ENCODE measurements at places on chromosomes 5 and 9.

- peak; percentile 68 for DNase-seq
Observed at GRCh38 chr9:75238311-75238976, 150.1 kb downstream of the OSTF1 start.

- DNase-seq: no peak
Observed at GRCh38 chr9:97053717-97054116, 14.8 kb upstream of the CTSV start.

- no peak for DNase-seq
Observed at GRCh38 chr5:56457887-56458812, 225.0 kb upstream of the ANKRD55 start.

- DNase-seq: peak; percentile 17
Observed at GRCh38 chr9:120892748-120893610, 16.0 kb upstream of the PHF19 start.

DNA sequence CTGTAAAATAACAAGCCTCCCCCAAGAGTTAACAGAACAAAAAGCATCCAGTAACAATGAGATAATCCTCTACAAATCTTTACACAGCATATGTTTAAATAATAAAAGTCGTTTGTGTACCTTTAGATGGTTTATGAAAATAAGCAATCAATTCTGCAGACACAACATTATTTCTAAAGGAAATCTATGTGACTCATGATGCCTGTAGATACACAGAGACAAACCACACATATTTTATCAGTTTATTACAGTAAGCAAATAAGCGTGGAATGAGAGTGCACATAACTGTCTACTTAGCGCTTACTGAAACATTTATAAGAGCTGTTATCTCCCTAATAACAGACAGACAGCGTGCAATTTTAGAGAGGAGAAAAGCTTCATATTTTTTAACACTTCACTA, 243.6 kb downstream of the AP3B1 start:
- no peak for DNase-seq

DNA sequence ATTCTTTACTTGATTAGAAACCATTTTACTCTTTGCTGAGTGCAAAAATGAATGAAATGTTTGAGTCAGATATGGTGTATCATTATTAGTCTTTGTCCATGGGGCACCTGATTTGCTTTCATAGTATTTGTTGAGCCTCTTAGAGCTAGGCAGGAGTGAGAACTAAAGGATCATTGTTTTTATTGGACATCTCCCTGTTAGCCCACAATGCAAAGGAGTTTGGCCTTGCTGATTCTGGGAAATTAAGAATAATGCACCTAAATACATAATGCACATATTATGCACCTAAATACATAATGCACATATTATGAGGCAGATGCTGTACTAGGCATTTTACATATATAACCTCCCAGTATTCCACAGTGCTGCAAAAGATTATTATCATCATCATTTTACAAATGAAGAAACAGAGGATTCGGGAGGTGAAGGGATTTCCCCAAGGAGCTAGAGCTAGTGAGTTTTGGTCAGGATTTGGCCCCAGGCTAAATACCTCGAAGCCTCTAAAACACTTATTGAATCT, 113.0 kb upstream of the LIFR start:
- no peak for DNase-seq

- no peak for DNase-seq
Observed at GRCh38 chr5:149030838-149031397, 31.9 kb downstream of the SH3TC2 start.

- no peak for DNase-seq
Observed at GRCh38 chr5:149071756-149072155, 8.9 kb upstream of the SH3TC2 start.

- DNase-seq: peak; percentile 71
Observed at GRCh38 chr5:133868946-133869518, 99.4 kb downstream of the C5orf15 start.

- no peak for DNase-seq
Observed at GRCh38 chr5:170678811-170679210, 104.7 kb upstream of the GABRP start.

GRCh38 chr5:225334-225733, 7.2 kb downstream of the SDHA start:
- no peak for DNase-seq

- DNase-seq: no peak
Observed at GRCh38 chr9:14981291-14981950, 71.2 kb upstream of the FREM1 start.

Measured in NCI-H82 (cell line).